ENCODE measurements at places on chromosomes 2 and 18.
A peak's percentile ranks its signal among the peaks of the same experiment; 100 is the strongest.

DNA sequence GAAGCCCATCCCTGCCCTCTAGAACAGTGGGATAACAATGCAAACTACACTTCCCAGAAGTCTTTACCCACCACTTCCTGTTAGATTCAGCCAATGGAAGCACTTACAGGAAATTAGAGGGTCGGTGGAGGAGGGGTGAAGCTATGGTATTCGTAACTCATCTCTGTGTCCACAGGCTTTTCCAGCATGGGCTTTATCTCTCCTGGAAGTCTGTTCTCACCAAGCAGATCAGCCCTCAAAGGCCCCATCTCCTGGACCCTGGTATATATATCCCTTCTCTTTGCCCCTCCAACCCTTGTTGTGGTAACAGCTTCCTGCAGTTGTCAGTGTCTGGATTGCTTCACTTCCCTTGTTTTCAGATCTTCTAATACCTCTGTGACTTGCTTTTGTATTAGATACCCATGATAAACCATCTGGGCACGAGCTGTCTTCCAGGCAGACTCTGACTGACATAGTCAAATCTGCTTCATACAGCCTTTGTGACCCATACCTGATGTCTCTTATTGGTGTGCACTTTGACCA, 475.0 kb upstream of the POU3F3 start:
- DNase-seq: no peak

DNA sequence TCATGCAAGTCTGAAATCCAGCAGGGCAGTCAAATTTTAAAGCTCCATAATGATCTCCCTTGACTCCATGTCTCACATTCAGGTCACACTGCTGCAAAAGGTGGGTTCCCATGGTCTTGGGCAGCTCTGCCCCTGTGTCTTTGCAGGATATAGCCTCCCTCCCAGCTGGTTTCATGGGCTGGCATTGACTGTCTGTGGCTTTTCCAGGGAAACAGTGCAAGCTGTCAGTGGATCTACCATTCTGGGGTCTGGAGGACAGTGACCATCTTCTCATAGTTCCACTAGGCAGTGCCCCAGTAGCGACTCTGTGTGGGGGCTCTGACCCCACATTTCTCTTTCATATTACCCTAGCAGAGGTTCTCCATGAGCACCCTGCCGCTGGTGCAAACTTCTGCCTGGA, 220.6 kb upstream of the COPS8 start:
- DNase-seq: no peak

DNA sequence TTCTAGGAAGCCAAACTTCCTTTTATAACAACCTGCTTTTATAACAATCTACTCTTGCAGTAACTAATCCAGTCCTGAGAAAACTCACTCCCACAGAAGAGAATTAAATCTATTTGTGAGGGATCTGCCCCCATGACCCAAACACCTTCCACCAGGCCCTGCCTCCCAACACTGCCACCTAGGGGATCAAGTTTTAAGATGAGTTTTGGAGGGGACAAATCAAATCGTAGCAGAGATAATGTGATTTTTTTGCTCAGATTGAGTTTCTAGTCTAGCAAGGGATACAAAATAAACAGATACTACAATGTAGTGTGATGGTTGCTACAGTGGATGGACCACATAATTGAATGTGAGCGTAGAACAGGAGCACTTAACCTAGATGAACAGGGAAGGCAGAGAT, 52.2 kb downstream of the NCOA1 start:
- no peak for DNase-seq

DNA sequence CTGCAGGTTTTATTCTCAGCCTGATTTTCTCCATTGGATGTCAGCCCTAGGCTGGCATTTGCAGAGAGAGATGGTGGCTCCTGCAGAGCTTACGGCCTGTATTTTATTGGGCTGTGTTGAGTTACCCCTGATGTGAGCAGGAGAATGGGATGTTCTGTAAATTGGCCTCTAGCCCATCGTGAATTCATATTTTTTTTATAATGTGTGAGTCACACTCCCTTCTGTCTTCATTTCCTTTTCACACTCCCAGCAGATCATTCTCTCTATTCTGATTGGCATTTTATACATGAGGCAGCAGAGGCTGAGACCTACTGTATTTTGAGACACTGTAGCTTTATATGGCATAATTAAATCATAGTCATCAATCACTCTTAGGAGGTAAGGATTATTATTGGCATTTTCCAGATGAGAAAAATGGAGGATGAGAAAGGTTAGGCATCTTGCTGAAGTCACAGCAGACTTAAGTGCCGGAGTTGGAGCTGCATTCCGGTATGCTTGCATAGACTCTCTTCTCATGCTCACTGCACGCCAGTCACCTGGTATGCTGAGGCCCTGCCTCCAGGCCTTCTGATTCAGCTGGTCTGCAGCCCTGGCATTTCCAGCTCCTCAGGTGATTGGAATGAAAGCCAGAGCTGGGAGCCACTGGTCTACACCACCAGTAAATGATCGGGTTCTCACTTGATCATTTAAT, 142.4 kb downstream of the NEDD4L start:
- peak; percentile 52 for DNase-seq
